ENCODE measurements at places on chromosomes 12 and 14. TPM values are rescaled to one million over a fixed set of nuclear protein-coding genes. Genes with fewer than 3 reads are reported as not detected.
A peak's percentile ranks its signal among the peaks of the same experiment; 100 is the strongest.

GRCh38 chr14:63367742-63368364, 49.1 kb upstream of the GPHB5 start:
- DNase-seq: no peak

- peak; percentile 55 for DNase-seq
Measured at GRCh38 chr12:9869307-9870161, at the start of gene CLEC2B. Gene CLEC2B (minus strand): TSS chr12:9869354.

GRCh38 chr12:23472329-23472971, 477.0 kb downstream of the SOX5 start:
- no peak for DNase-seq

DNA sequence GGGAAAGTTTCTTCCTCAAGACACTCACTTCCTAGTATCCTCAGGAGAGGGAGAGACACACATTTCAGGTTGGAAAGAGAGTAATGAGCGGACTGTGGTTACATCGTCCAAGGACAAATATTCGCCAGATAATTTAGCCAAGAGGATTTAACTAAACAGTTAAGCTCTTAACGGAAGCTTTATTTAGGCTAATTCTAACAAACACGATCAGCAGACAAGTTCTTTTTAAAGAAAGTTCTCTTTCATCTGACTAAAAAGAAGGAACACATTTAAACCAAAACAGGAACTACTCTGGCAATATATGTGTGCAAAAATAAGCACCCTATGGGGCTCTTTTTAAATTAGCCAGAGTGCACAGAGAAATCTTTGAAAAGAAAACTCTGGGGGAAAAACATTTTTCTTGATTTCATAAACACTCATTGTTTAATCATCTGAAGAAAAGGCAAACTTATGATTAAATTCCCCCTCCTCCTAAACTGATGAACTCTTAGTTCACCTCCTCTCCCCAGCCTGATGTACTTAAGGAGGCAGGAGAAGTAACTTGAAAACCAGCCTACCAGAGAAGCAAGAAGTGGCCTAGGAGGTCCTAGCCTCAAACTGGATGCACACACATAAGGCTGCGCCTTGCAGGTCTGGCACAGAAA, 13.3 kb upstream of the BTG1 start:
- DNase-seq: no peak

GRCh38 chr14:67411820-67412421, at the start of gene PLEK2:
Gene PLEK2 (minus strand): TSS chr14:67412165. CDS start chr14:67412059, 106 bp downstream.
- no peak for DNase-seq

DNA sequence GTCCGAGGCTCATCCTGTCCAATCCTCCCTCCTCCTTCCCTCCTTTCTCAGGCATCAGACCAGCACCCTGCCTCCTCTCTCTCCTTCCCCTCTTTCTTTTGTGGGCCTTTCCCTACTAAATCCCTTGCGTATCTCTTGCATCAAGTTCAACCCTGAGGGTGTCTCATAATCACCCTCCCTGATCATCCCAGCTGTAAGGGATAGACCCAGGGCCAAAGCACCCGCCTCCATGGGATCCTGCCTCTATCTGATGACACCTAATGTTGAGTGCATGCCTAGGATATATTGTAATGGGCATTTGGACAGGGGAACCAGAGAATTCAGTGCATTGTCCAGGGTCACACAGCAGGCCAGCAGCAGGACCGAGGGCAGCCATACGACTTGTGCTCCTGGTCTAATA, 84.9 kb downstream of the PHETA1 start:
- DNase-seq: no peak

- DNase-seq: no peak
Measured at GRCh38 chr12:49274396-49275069, 9.7 kb downstream of the TUBA1C start.

GRCh38 chr12:26658991-26659390, 174.0 kb downstream of the ITPR2 start:
- DNase-seq: no peak

DNA sequence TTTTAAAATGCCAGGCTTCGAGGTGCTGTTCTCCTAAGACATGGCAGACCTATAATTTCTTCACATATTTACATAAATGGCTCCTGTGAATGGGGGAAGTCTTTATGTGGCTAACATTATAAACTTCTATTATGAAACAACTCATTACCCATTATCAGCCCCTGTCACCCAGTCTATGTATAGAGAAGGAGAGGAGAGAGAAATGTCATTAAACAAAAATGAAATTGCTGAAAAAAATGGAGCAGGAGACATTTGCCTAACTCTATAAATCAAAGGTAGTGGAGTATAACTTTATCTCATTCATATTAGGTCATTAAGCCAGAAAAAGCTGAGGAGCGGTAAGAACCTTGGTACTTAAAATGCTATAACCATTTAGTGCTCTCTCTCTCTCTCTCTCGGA, 71.9 kb upstream of the KRR1 start:
- no peak for DNase-seq

Gene RBM23
- 38.1 TPM for total RNA-seq

Gene FAM186B
- total RNA-seq: 0.17 TPM

Gene IQSEC3
- total RNA-seq: not detected
